ENCODE measurements at places on chromosomes 1 and 21.

- no peak for DNase-seq
Observed at GRCh38 chr1:221998781-221999180, 256.9 kb upstream of the DUSP10 start.

- DNase-seq = no peak
Observed at GRCh38 chr1:5914676-5915365, 77.4 kb downstream of the NPHP4 start.

GRCh38 chr1:240619906-240620621 is 8.1 kb upstream of the GREM2 start:
- no peak for DNase-seq

GRCh38 chr1:175390081-175390481 is 197.5 kb upstream of the KIAA0040 start:
- no peak for DNase-seq

DNA sequence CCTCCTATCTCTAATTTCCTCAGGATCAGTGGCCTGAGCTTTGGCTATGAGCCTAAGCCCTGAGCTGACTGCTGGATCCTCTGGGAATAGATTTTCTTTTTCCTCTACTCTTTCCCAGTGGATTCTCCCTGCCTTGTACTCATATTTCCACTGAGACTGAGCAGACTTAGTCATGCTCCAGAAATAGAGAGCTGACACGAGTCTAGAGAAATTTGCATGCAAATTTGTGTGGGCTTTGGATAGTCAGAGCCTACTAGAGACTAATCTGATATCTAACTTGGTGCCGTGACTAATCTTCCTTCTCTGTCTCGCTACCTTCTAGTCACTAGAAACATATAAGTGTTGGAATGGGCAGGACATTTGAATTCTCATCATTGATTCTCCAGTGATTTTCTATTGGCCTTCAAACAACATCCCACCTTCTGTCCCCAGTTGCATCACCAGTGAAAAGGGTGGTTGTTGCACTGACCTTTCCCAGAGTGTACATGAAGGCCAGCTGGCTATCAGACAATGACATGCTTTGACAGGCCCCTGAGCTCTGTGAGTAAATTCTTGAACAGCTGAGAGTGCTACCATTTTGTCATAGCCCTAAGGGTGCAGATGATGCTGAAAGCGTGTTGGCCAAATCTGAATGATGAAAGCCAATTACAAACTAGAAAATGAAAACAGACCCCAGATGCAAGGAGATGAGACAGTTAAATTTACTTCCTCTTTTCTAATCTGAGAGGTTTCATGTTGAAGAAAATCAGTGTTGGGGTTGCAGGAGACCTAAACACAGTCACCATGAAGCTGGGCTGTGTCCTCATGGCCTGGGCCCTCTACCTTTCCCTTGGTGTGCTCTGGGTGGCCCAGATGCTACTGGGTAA is at the start of gene FCRLA:
TSS of gene FCRLA (plus strand) at position 748 of the 866 bp plus-strand sequence. CDS start at position 784, 36 bp downstream.
- peak; percentile 78 for DNase-seq

Data from kidney epithelial cell (primary cell).